ENCODE measurements at places on chromosomes 12 and 14.

DNA sequence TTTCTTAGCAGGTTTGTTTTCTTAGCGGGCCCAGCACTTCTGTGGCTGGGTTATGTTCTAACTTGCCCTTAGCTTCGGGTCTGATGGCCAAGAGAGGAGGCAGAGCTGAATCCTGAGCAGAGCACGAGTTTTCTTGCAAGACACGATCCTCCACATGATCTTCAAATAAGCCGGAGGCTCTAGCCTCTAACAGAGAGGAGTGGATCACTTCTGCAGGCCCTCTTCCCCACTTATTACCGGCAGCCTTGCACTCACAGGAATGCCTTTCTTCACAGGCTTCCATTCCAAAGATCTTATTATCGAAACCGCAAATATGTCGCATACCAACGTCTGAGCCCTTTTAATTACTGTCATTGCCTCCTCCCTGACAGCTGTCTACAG lies 79.5 kb downstream of the SINHCAF start:
- no peak for DNase-seq

DNA sequence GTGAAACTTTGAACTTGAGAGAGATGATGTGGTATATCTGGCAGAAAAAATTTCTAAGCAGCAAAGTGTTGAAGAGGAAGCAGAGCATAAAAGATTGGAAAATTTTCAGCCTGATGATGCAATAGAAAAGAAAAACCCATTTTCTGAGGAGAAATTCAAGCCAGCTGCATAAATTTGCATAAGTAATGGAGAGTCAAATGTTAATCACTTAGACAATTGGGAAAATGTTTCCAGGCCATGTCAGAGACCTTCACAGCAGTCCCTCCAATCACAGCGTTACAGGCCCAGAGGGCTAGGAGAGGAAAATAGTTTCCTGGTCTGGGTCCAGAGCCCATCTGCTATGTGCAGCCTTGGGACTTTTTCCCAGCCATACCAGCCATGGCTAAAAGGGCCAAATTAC lies 469.0 kb upstream of the FOXG1 start:
- no peak for DNase-seq

DNA sequence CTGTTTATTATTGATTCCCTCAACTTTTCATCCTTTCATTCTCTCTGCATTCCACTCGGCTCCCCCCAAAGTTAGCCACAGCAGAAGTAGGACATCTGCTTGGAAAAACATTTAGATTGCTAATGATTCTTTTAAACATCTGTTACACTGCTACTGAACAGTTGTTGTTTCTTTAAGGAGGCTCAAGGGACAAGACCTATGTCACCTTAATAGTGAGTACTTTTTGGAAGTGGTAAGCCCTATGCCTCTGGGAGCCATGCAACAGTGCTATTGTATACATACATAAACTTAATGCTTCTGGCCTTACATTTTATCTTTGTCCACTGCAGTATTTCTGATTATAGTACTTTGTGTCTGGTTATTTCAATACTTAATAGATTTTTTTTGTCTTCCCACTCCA lies 628.2 kb upstream of the FOXG1 start:
- no peak for DNase-seq

DNA sequence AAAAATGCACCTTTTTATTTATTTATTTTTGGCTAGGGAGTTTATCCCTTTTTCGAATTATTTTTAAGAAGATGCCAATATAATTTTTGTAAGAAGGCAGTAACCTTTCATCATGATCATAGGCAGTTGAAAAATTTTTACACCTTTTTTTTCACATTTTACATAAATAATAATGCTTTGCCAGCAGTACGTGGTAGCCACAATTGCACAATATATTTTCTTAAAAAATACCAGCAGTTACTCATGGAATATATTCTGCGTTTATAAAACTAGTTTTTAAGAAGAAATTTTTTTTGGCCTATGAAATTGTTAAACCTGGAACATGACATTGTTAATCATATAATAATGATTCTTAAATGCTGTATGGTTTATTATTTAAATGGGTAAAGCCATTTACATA lies 14.9 kb upstream of the SNAPC1 start:
- no peak for DNase-seq

DNA sequence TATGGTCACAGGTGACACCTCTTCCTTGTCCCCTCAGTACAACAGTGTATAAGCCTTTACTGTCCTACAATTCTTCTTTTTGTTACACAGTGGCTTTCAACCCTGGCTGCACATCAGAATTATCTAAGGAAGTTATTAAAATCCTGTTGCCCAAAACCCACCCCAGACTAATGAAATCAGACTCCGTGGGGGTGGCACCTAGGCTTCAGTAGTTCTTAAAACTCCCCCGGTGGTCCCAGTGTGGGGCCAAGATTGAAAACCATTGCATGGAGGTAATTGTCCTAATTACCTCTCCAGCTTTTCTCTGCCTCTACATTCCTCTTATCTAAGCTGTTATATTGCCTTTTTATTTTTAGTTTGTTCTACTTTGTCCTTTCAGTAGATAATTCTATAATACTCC lies 172.8 kb downstream of the DAD1 start:
- DNase-seq = no peak

DNA sequence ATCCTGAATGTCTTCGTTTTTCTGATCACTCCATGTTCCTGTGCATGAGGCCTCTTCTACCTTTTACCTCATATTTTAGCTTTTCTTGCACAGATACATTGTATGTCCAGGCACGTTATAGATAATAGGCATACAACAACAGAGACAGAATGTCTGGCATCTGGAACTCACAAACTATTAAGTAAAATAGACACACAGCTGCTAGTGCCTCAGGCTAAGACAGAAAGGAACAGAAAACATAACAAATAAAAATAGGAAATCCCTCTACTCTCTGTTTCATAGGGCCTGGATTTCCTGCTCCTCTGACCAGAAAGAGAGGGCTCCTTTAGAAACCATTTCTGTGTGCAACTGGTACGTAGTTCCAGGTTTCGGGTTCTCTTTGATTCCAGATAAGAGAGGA lies 48.6 kb downstream of the ATXN7L3B start:
- DNase-seq = no peak

- DNase-seq = no peak
Observed at GRCh38 chr12:62296001-62296400, 35.8 kb downstream of the USP15 start.

- no peak for DNase-seq
Observed at GRCh38 chr12:80193865-80194264, 94.5 kb downstream of the OTOGL start.

DNA sequence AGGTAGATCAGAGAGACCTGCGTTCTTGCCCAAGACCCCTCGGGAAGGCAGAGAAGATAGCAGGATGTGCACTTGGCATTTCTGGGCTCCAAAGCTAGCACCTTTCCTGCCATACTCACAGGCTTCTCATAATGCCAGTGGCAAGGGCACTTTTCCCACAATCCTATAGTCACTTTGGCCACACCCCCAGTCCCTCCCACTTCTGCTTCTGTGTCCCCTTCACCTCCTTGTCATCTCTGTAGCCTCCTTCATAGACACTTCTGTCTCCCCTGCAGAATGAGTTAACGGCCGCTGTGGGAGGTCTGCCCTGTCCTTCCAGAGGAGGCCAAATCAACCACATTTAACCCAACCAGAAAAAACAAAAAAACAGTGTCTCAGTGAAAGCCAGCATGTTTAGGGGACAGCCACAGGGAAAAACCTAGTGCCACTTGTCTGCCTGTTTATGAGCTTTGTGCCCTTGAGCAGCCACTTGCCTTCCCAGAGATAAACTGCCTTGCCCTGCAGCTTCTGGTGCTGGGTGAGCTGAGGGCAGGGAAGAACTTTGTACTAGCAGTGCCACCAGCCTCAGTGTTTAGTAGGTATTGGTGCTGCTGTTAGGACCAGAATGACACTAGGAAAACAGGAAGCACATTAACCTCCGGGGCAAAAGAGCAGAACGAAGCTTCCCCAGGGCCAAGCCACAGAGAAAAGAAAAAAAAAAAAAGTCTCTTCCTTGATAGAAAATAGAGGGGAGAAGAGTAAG lies 193.0 kb upstream of the PWP1 start:
- DNase-seq = no peak

GRCh38 chr12:48023386-48023785 lies 19.1 kb upstream of the COL2A1 start:
- DNase-seq = no peak

DNA sequence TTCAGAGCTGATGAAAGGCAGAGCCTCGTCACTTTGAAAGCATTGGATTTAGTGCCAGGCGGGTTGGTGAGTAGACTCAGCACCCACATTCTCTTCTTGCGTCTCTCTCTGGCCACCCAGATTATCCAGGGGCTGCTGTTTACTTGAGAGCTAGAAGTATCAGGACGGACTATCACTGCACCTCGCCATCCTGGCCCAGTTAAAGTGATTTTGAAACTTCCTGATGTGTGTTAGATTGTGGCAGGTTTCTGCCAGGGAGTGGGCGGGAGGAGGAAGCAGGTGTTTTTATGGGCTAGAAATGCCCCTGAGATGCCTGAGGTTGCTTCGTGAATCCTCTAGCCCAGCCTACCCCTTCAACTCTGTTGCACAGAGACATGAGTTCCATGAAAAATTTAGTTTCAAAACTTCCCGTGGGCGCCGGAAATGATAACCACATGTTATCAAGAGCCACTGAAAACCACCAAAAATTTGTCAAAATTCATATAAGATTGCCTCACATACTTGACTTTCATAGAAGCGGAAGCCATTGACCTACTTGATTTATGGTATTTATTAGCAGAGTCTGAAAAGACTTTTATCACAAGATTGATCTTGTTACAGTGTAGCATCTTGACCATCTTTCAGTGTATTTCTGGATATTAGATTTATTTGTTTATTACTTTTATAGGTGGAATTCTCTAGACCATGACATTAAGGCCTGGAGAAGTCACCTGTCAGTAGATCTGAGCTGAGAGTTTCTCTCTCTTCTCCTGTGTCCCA lies 466.0 kb downstream of the RAD51B start:
- peak; percentile 34 for DNase-seq

DNA sequence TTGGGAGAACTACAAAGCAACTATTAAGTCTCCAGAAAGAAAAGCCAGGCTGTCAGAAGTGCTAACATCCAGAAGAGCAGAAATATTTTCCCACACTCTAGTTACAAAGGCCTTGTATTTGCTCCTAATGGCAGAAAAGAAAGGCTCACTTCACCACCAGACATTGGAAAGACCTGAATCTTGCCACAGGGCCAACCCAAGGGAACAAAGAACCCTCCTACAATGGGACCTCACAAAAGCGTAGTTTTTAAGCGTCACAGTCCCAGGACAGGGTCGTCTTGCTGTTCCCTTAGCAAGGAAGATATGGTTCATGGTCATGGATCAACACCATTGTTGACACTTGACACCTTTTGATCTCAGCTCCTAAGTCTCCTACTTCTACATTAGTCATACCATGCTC lies 119.1 kb downstream of the RPS29 start:
- DNase-seq = no peak

DNA sequence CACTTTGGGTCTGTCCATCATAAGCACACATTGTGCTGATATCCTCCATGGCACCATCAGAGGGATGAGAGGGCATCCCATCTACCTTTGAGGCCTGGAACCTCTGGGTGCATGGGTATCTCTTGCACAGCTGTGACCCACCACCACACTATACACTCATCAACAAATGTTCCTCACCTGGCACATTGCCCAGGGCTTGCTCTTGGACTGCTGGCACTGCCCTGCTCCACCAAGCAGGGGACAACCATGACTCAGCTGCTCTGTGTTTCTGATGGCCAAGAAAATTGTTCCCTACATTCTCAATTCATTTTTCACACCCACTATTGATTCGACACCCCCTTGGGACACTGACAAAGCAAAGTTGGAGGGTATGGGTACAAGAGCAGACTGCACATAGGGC lies 155.5 kb downstream of the PTPRO start:
- DNase-seq = no peak

- no peak for DNase-seq
Observed at GRCh38 chr12:2187195-2187945, 134.6 kb downstream of the CACNA1C start.

GRCh38 chr12:103334466-103334865 lies 161.3 kb downstream of the C12orf42 start:
- no peak for DNase-seq

DNA sequence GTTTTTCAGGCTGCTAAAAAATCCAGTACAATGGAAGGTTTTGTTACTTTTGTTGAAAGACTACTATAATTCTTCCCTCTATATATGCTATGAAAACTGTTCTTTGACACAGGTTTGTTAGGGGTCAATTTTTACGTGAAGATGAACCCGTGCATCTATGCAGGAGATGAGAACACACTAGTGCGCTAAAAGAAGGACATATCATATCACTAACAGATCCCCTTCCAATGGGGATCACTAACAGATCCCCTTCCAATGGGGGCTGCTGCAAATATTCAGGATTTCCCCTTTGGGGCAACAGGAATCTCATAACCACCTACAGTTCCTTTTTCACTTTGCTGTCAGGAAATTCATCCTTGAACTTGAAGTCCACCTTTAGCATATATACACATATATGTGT lies 75.1 kb downstream of the CLMN start:
- DNase-seq = no peak

DNA sequence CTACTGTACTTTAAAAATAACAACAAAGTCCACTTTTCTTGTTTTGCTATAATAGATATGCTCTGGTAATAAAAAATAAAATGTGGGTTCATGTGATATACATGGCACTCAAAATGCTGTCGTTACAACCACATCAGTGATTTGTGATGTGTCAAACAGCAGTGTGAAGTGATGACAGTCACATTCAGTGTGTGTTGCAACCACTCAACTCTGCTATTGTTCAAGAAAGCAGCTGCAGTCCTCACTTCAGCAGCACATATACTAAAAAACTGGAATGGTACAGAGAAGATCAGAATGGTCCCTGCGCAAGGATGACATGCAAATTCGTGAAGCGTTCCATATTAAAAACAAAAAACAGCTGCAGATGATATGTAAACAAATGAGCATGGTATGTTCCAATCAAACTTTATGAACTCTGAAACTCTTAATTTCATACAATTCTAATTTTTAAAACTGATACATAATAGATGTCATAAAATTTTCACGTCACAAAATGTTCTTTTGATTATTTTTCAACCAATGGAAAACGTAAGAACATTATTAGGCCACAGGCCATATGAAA lies 6.7 kb downstream of the TRMT5 start:
- no peak for DNase-seq

GRCh38 chr14:54462048-54462447 lies 20.9 kb upstream of the CNIH1 start:
- no peak for DNase-seq

DNA sequence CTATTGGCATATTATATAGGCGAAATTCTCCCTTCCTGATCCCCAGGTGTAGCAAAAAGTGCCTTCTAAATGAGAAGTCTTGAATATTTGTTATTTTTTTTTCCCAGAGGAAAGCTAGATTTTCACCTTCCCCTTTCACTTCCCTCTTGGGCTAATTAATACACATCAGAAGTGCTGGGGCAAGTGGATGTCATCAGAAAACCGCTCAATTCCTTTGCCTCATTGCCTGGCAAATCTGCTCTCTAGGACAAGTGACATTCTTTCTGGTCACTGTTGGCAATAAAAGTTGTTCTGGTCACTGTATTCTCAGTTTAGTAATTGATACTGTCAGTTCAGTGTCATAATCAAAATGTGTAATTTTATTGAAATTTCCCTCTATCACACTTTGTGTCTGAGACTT lies 174.5 kb downstream of the ETNK1 start:
- DNase-seq = no peak

- no peak for DNase-seq
Observed at GRCh38 chr12:11787933-11788849, 138.7 kb downstream of the ETV6 start.

Measured in stimulated activated CD8-positive, alpha-beta memory T cell treated with anti-CD3 and anti-CD28 coated beads, Interleukin-12 subunit alpha, Interleukin-12 subunit beta, amount 100 ng/mL, for 4 hours (primary cell).